ENCODE measurements at places on chromosomes 2 and 18.

DNA sequence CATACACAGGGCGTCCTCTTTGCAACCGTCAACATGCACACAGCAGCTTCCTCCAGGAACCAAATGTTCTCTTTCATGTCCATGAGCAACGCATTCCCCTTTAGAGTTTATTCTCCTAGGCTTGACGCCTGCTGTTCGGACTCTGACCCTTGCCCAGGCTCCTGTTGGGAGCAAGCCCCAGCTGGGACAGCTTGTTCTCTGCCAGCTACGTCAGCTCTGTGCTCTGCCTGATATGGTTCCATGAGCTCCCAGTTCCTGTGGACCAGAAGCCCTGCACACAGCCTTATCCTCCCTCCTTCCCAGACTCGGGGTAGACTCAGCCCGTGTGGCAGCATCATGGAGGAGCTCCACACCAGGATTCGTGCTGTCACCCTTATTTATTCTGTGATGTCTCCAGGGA lies 253.1 kb upstream of the PXDN start:
- H3K4me3 ChIP-seq, result no peak overlapping the region
- H3K36me3 ChIP-seq, result no peaks in the 10 kb centered on the region
- peak overlapping the region; percentile 73 for H3K27ac ChIP-seq

- H3K27me3 ChIP-seq, result peaks cover 5% of the 10 kb centered on the region
- no peak overlapping the region for H3K27ac ChIP-seq
- H3K36me3 ChIP-seq, result no peaks in the 10 kb centered on the region
- no peak overlapping the region for H3K4me3 ChIP-seq
These were observed 146.5 kb downstream of the GLI2 start for GRCh38 chr2:120881981-120882788.

DNA sequence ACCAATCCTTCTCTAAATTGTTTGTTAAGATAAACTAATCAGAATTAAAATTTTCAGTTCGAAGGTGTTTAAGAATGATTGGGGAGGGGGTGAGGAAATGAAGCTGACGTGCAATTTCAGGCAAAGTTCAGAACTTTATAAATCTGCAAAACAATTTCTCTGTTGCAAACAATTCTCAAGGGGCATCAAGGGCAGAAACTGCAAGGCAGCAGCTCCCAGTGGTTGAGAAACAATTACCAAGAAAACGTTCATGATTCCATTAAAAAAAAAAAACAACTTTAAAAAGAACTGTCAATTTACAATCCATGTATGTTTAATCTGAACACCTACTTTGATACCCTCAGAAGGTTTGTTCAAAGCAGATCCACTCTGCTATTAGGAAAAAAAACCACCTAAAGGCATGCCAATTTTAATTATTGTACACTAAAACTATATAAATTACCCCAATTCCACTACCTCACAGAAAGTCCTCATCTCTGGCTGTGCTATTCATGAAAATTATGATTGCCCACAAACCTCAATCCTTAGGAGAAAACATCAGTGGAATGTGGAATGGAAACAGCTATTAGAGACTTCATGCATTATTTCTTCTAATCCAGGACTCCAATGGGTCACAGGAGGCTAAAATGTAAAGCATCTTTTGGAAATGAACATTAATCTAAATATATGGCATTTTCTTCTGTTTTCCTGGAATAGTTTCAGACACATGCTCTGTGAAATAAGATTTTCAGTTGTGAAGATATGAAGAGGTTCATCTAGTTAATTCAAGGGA lies 119.9 kb upstream of the ACVR1C start:
- no peaks in the 10 kb centered on the region for H3K36me3 ChIP-seq
- H3K27ac ChIP-seq, result no peak overlapping the region
- H3K27me3 ChIP-seq, result no peaks in the 10 kb centered on the region
- no peak overlapping the region for H3K4me3 ChIP-seq
- DNase-seq, result no peak
- H3K4me1 ChIP-seq, result no peaks in the 10 kb centered on the region

DNA sequence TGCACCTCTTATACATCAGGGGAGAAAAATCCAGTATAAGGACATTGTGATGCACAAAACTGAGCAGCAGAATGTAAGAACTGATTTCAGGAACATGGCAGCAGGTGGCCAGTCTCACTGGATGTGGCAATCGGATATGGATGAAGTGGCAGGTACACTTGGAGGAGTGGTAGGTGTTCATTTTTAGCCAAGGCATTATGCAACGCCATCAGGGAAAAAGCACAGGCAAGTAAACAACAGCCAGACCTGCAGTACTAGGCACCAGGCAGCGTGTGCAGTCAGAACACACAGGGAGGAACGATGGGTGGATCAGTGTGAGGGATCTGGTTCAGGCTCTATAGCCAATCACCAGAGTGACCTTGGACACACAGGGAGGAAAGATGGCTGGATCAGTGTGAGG lies 77.4 kb upstream of the GCFC2 start:
- no peak for DNase-seq
- H3K27ac ChIP-seq, result no peak overlapping the region
- no peak overlapping the region for H3K4me3 ChIP-seq
- H3K36me3 ChIP-seq, result no peaks in the 10 kb centered on the region

DNA sequence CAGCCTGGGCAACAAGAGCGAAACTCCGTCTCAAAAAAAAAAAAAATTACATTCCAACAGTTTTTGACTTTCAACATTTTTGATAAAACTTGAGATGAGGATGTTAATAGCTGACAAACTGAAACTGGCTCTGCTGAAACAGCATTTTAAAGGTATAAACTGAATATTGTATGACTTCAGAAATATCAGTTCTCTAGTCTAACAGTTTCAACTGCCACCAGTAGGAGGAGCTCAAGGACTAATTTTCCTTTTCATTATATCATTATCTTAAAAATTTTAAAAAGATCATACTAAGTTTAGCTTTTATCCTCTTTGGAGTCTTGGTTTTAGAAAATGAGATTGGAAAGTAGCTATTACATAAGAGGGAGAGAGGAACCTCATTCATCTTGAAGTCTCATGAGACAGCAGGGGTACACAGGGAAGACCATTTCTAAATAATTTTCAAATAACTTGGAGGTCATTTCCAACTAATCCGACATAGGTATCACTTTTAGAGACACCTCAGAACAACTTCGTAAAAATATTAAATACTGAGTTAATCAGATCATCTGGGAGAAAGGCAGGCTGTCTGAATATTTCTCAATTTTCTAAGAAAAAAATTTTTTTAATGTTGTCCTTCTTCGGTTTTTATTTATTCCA lies 37.6 kb upstream of the MCM6 start:
- DNase-seq, result peak; percentile 66
- H3K4me1 ChIP-seq, result no peaks in the 10 kb centered on the region
- no peaks in the 10 kb centered on the region for H3K27me3 ChIP-seq
- H3K27ac ChIP-seq, result no peak overlapping the region

- no peaks in the 10 kb centered on the region for H3K27me3 ChIP-seq
- H3K27ac ChIP-seq, result no peak overlapping the region
- no peaks in the 10 kb centered on the region for H3K4me1 ChIP-seq
- no peak overlapping the region for H3K4me3 ChIP-seq
- no peak for DNase-seq
These were observed 127.8 kb downstream of the TRIM43 start for GRCh38 chr2:95719473-95720060.

- no peaks in the 10 kb centered on the region for H3K27me3 ChIP-seq
- H3K4me1 ChIP-seq, result no peaks in the 10 kb centered on the region
- no peak overlapping the region for H3K4me3 ChIP-seq
- DNase-seq, result peak; percentile 2
These were observed 31.2 kb upstream of the GPR17 start for GRCh38 chr2:127614731-127615130.

GRCh38 chr18:11963991-11964484 lies 17.3 kb upstream of the IMPA2 start:
- DNase-seq, result no peak
- no peaks in the 10 kb centered on the region for H3K27me3 ChIP-seq
- no peak overlapping the region for H3K27ac ChIP-seq
- no peak overlapping the region for H3K4me3 ChIP-seq
- H3K4me1 ChIP-seq, result peaks cover 5% of the 10 kb centered on the region

GRCh38 chr2:85707304-85707703 lies 13.1 kb downstream of the GNLY start:
- no peak overlapping the region for H3K27ac ChIP-seq
- DNase-seq, result peak; percentile 93
- H3K36me3 ChIP-seq, result no peaks in the 10 kb centered on the region
- no peaks in the 10 kb centered on the region for H3K27me3 ChIP-seq
- no peak overlapping the region for H3K4me3 ChIP-seq

- peak overlapping the region; percentile 96 for H3K27ac ChIP-seq
- H3K4me3 ChIP-seq, result peak overlapping the region; percentile 52
- no peaks in the 10 kb centered on the region for H3K36me3 ChIP-seq
- H3K4me1 ChIP-seq, result peaks cover 11% of the 10 kb centered on the region
These were observed 1.7 kb downstream of the TP53I3 start for GRCh38 chr2:24082787-24083566.

DNA sequence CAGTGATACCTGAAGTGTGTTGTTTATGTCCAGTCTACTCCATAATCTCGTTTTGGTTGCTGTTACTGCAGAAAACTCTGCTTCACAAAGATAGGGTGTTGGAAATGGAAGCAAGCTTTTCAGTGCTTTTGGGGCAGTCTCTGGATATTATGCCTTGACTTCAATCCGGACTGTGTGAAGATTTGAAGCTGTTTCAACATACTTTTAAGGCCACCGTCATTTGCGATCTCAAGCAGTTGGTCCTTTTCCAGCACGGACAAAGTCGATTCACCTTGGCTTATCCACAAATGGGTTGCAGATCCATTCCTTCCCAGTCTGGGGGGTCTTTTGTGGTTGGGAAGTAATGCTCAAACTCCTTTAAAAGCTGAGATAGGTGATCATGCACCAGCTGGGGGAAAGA lies 20.4 kb downstream of the RBKS start:
- no peak overlapping the region for H3K27ac ChIP-seq
- H3K4me3 ChIP-seq, result no peak overlapping the region
- no peaks in the 10 kb centered on the region for H3K4me1 ChIP-seq
- no peak for DNase-seq

DNA sequence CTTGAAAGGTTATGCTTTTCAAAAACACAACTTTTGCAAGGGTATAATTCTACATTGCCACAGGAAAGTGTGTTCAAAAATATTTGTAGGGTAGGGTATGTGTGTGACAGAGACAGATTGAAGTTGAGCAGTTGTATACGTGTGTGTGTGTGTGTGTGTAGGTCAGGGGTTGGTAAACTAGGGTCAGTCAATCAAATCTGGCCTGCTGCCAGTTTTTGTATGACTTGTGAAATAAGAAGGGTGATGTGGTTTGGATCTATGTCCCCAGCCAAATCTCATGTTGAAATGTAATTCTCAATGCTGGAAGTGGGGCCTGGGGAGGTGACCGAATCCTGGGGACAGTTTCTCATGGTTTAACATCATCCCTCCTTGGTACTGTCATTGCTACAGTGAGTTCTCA lies 148.2 kb downstream of the CERS6 start:
- H3K4me3 ChIP-seq, result no peak overlapping the region
- H3K27me3 ChIP-seq, result no peaks in the 10 kb centered on the region
- no peaks in the 10 kb centered on the region for H3K4me1 ChIP-seq
- H3K27ac ChIP-seq, result no peak overlapping the region
- H3K36me3 ChIP-seq, result no peaks in the 10 kb centered on the region

- H3K36me3 ChIP-seq, result no peaks in the 10 kb centered on the region
- H3K4me1 ChIP-seq, result no peaks in the 10 kb centered on the region
- H3K4me3 ChIP-seq, result no peak overlapping the region
- H3K27me3 ChIP-seq, result no peaks in the 10 kb centered on the region
- H3K27ac ChIP-seq, result no peak overlapping the region
These were observed 750.0 kb upstream of the ID2 start for GRCh38 chr2:7931808-7932207.

DNA sequence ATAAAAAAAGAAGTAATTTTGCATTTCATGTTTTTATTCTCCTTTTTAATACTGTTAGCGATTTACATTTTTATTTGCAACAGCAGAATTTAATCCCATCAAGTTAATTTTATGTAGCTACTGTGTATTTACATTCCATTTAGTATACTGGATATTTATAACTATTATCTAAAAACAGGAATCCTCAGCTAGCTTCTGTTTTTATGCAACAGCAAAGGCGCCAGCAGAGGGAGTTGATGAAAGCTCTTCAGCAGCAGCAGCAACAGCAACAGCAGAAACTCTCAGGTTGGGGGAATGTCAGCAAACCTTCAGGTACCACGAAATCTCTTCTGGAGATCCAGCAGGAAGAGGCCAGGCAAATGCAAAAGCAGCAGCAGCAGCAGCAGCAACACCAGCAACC lies 26.2 kb upstream of the SNORC start:
- H3K4me3 ChIP-seq, result no peak overlapping the region
- no peak for DNase-seq
- H3K36me3 ChIP-seq, result peaks cover 4% of the 10 kb centered on the region
- no peak overlapping the region for H3K27ac ChIP-seq

- no peaks in the 10 kb centered on the region for H3K27me3 ChIP-seq
- peak overlapping the region; percentile 40 for H3K27ac ChIP-seq
- H3K4me1 ChIP-seq, result peaks cover 4% of the 10 kb centered on the region
- H3K36me3 ChIP-seq, result no peaks in the 10 kb centered on the region
- no peak for DNase-seq
These were observed 11.2 kb upstream of the STK17B start for GRCh38 chr2:196182439-196183171.

DNA sequence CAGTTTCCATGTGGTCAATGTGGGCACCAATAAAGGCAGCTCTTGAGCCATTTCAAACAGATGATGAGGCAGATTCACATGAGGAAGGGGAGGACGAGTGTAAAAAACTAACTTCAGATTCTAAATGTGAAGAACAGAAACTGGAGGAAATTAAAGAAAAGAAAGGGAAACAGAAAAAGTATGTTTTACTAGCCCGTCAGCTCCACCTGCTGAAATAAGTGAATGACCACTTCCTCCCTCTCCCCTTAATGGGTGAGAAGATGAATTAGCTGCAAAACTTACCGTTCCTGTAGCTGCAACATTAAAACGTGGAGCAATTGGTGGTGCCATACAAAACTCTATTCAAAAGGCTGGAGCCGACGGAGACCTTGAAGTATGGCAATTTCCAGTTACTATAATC lies 203.5 kb downstream of the UXS1 start:
- no peaks in the 10 kb centered on the region for H3K4me1 ChIP-seq
- H3K27ac ChIP-seq, result no peak overlapping the region
- no peaks in the 10 kb centered on the region for H3K36me3 ChIP-seq
- H3K4me3 ChIP-seq, result no peak overlapping the region

- H3K4me1 ChIP-seq, result no peaks in the 10 kb centered on the region
- H3K27ac ChIP-seq, result no peak overlapping the region
- H3K36me3 ChIP-seq, result no peaks in the 10 kb centered on the region
- H3K4me3 ChIP-seq, result no peak overlapping the region
These were observed 23.7 kb downstream of the HEATR5B start for GRCh38 chr2:37060446-37060845.

- H3K27me3 ChIP-seq, result no peaks in the 10 kb centered on the region
- H3K4me1 ChIP-seq, result no peaks in the 10 kb centered on the region
- H3K27ac ChIP-seq, result no peak overlapping the region
These were observed 342.6 kb downstream of the CELF4 start for GRCh38 chr18:37222999-37223378.

Data from hepatocyte (in vitro differentiated cells).